ENCODE measurements at places on chromosomes 4 and X.

DNA sequence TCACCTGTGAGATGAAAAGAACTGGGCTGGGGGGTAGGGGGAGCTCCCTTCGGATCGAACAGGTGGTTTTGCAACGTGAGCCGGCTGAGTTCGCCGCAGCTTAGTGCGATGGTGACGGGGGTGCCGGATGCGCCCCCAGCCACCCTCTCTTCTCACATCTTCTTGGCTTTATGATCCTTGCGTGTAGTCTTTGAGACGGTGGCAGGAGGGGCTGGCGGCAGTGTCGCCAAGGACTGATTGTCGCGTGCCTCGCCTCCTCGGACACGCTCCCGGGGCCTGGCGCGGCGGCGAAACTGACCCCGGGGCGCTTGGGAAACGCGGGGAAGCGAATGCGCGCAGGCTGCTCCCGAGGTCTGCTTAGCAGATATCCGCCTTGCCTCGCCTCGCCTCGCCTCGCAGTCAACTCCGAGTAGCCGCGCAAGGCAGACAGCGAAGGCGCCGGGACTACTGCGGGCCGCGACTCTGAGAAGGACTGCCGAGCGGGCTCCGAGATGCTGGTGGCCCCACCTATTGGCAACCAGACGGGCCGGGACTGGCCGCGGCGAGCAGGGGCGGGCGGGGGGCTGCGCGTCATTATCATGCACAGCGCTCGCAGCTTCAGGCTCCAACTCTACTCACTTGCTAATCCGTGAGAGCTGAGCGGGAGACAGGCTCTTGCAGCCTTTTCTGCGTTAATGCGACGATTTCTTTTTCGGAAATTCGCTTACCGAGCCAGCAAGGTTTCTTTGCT lies 1.5 kb downstream of the GRID2 start:
- DNase-seq, result no peak

- DNase-seq, result no peak
Measured at GRCh38 chr4:6568689-6569332, 6.2 kb upstream of the MAN2B2 start.

- no peak for DNase-seq
Measured at GRCh38 chrX:133151336-133151735, 54.4 kb upstream of the USP26 start.

GRCh38 chr4:140098455-140099160 lies 55.4 kb downstream of the MAML3 start:
- no peak for DNase-seq

GRCh38 chrX:115533485-115533884 lies 27.5 kb upstream of the PLS3 start:
- no peak for DNase-seq

DNA sequence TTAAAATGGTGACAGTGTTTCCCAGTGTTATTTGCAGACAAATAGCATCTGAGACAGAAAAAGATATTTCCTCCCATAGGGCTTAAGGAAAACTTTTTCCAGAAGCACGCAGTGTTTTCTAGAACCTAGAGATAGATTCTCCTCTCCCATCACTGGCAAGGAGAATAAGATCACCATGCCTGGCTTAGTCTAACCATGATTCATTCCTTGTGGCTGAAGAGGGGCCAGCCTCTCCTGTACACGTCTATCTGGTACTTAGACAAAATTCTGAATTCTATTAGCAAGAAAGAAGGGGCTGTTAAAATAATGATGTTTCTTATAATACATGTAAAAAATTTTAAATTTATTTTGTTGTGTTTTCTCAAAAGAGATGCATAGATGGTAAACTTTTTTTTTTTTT lies 296.1 kb upstream of the LDB2 start:
- no peak for DNase-seq

DNA sequence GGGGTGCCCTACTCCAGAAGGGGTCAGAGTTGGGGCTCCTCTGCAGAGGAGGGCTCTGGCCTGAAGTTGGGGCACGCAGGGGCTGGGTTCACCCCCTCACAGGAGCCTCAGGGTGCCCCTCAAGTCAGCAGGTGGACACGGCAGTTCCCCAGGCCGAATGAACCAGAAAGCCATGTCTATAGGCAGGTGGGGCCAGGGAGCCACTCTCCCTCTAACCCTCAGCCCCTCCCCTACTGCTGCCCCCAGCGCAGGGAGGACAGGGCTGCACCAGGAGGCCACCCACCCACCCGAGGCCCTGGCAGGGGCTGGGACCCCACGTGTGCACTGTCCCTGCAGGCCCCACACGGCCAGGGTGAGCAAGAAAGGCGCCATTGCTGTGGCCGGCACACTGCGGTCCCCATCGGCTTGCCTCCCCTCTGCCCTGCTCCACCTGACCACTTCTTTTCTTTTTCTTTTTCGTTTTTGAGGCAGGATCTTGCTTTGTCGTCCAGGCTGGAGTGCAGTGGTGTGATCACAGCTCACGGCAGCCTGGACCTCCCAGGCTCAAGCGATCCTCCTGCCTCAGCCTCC lies 83.8 kb downstream of the FAM53A start:
- DNase-seq, result no peak

DNA sequence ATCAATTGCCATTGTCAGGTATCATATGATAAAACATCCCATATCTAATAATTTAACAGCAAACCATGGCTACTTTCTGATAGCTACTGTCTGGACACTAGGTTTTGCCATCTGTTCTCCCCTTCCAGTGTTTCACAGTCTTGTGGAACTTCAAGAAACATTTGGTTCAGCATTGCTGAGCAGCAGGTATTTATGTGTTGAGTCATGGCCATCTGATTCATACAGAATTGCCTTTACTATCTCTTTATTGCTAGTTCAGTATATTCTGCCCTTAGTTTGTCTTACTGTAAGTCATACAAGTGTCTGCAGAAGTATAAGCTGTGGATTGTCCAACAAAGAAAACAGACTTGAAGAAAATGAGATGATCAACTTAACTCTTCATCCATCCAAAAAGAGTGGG lies 7.0 kb downstream of the NPY5R start:
- no peak for DNase-seq
